ENCODE measurements at places on chromosomes 5 and 9.

GRCh38 chr9:121636341-121636865, 15.0 kb upstream of the DAB2IP start:
- no peak for DNase-seq

GRCh38 chr9:125701351-125701750, 5.7 kb downstream of the MAPKAP1 start:
- DNase-seq = no peak

DNA sequence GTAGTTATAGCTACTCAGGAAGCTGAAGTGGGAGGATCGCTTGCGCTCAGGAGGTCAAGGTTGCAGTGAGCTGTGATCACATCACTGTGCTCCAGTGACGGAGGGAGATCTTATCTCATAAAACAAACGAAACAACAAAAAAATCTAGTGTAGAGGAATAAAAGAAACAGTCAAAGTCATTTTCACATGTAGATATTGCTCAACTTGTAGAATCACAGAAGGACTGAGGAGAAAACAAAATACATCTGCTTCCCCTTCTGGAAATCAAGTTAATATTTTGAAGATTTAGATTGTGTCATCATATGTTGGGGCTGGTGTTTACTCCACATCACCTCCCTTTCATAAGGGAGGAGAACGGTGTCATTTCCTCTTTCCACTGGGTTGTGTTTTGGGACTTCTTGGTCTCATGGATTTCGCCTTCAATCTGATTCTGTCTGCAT, 8.2 kb upstream of the SLC46A2 start:
- no peak for DNase-seq

GRCh38 chr9:6619909-6620308, 25.6 kb downstream of the GLDC start:
- no peak for DNase-seq

- DNase-seq = no peak
Observed at GRCh38 chr5:96293966-96294883, 138.8 kb downstream of the PCSK1 start.

DNA sequence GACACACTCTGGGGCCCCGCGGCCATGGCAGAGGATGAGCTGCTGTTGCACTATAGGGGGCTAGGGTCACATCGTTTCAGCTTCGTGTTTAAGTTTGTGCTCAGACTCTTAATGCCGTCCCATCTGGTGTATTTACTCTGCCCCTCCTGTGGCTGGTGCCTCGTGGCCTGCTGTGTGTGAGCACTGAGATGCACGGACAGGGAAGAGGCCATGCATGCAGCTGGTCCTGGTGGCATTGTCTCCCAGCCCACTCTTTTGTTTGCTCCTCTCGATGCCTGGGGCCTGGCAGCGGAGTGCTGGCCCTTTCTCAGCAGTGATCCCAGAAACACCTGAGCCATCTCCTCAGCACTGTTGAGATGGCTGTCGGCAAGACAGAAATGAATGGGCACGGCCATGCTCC, 30.0 kb upstream of the PHF2 start:
- DNase-seq = no peak

DNA sequence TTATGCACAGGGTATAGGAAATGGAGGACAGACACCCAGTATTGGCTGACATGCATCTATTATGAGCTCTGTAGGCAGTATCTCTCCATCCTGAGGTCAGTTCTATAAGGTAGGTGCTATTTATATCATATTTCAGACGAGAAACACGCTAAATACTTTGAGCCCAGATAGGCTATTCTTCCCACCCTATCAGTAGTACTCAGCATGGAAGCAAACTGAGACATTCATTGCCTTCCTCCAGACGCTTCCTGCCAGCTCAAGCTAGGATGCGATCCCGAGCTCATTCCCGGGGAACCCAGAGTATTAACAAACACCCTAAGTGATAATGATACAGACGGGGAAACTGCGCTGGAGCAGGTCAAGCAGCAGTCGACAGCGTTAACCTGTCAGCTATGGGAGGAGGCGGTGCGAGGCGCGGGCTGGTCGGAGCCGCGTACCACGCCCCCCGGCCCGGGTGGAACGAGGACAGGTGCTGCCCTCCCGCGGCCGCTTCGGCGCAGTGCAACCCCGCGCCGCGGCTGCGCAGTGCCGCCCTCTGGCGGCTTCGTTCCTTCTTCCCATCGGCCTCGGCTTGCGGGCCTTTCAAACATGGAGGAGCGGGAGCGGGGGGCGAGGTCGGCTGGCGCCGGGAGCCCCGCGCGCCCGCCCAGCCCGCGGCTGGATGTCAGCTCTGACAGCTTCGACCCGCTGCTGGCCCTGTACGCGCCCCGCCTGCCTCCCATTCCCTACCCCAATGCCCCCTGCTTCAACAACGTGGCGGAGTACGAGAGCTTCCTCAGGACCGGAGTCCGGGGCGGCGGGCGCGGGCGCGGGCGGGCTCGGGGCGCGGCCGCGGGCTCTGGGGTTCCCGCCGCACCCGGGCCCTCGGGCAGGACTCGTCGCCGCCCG, at the start of gene LSM11:
TSS of gene LSM11 (plus strand) at position 550 of the 888 bp plus-strand sequence. CDS start at position 589, 39 bp downstream.
- DNase-seq = peak; percentile 98

- DNase-seq = no peak
Observed at GRCh38 chr5:128644863-128645262, 106.8 kb upstream of the FBN2 start.

DNA sequence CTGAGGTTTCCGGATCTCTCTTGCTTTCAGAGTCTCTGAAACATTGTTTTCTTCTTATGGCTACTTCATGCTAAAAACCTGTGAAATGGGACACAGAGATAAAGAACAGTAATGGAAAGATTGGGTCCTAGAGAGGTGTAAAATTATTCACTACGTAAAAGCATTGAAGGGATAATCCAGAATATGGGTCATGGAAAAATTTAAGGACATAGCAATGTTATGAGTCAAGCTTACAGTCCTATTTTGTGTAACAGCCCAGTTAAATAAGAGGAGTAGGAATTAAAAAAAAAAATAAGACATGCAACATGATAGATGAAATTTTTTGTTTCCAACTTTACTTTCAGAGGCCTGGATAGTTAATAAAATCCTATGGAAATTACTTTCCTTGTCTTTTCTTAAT, 61.9 kb upstream of the ELL2 start:
- no peak for DNase-seq

- no peak for DNase-seq
Observed at GRCh38 chr5:149775785-149776184, 45.7 kb downstream of the PPARGC1B start.

DNA sequence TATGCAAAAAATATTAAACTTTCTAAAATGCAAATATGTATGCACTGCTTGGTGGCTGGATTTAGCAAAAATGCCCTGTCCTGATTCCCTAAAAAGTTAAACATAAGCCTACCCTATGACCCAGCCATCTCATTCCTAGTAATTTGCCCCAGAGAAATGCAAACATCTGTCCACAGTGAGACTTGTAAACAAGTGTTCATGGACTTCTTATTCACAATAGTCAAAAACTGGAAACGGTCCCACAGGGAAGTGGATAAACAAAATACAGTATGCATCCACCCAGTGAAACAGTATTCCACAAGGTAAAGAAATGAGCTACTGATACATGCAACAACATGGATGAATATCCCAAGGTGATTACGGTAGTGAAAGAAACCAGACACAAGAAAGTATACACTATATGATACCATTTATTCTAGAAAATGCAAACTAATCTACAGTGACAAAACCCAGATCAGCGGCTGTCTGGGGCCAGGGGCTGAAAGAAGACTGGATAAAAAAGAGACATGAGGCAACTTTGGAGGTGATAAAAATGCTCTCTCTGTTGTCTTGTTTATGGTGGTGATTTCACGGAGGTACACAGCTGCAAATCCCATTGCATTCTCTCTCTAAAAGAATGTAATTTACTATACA, 277.3 kb downstream of the GLIS3 start:
- DNase-seq = no peak

- no peak for DNase-seq
Observed at GRCh38 chr9:112274600-112274999, 58.8 kb downstream of the PTBP3 start.

DNA sequence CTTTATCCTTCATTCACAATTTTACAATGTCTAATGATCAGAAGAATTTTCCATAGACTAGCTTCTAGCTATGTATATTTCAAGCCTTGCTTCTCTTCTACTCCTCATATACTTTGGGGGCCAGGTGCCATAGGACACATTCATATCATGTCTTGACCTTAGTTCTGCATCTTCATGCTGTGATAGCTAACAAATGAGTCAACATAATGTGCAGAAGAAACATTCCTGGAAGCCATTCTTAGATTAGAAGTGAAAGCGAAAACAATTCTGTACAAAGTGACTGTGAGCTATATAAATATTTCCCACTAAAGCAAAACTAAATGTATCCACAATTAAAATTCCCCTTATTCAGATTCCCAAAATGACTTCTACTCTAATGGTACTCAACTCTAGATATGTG, 320.2 kb upstream of the NREP start:
- no peak for DNase-seq

DNA sequence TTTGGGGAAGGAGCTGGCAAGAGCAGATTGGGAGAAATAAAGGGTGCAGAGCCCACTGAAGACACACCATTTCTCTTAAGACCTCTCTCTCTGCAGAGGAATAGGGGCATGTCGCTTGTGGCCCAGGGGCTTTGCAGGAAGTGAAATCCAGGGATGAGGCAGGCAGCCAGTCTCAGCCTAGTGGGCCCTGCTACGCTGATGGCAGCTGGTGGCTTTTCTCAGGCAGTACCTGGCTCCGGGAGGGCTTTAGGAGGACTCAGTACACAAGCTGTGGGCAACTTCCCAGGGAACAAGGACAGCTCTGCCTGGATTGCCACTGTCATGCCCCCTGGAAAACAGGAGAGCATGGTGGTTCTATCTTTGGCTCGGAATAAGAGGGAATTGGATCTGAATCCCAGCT, 76.2 kb upstream of the NEURL1B start:
- DNase-seq = no peak

- no peak for DNase-seq
Observed at GRCh38 chr9:130139251-130139650, 33.0 kb upstream of the NCS1 start.

DNA sequence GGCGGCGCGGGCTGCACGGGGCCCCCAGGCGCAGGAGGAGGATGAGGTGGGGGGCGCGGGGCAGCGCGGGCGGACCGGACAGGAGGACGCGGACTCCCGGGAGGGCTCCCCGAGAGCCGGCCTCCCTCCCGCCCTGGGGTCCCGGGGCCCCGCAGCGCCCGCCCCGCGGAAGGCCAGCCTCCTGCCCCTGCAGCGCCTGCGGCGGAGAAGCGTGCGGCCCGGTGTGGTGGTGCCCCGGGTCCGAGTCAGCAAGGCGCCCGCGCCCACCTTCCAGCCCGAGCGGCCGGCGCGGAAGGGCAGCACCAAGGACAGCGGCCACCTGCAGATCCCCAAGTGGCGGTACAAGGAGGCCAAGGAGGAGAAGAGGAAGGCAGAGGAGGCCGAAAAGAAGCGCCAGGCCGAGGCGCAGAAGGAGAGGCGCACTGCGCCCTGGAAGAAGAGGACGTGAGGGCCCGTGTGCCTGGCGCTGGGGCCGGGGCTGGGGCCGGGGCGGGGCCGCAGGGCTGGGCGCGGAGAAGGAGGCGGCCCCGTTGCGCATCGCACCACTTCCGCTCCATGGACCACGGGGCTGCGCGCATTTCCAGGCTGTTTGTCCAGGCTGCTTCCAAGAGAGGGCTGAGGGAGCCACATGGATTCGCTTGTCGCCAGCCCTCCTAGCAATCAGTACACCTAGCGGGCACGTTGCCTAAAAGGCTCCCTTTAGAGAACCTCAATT, 86.0 kb downstream of the ANKRD33B start:
- DNase-seq = peak; percentile 15

- DNase-seq = no peak
Observed at GRCh38 chr5:159050316-159051143, 49.2 kb downstream of the EBF1 start.

GRCh38 chr9:121750715-121751623, 99.5 kb downstream of the DAB2IP start:
- DNase-seq = no peak

DNA sequence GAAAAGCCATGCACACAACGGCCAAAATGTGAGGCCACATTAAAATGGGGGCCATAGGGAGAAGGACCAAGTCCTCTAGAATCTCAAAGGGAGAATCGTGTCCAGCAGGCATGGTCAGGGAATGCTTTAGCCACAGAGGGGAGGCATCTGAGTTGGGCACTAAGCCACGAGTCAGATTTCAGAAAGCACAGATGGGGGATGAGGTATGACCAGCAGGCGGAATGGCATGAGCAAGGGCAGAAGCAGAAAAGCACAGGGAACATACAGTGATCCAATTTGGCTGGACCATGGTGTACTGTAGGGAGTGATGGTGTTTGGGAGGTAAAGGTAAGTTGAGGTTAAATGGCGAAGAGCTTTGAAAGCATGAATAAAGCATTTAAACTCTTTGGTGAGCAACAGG, 214.6 kb downstream of the TLE1 start:
- DNase-seq = no peak

- peak; percentile 16 for DNase-seq
Observed at GRCh38 chr5:151204051-151204450, 19.8 kb downstream of the CCDC69 start.

GRCh38 chr5:68299575-68299974, 84.0 kb downstream of the PIK3R1 start:
- DNase-seq = no peak

DNA sequence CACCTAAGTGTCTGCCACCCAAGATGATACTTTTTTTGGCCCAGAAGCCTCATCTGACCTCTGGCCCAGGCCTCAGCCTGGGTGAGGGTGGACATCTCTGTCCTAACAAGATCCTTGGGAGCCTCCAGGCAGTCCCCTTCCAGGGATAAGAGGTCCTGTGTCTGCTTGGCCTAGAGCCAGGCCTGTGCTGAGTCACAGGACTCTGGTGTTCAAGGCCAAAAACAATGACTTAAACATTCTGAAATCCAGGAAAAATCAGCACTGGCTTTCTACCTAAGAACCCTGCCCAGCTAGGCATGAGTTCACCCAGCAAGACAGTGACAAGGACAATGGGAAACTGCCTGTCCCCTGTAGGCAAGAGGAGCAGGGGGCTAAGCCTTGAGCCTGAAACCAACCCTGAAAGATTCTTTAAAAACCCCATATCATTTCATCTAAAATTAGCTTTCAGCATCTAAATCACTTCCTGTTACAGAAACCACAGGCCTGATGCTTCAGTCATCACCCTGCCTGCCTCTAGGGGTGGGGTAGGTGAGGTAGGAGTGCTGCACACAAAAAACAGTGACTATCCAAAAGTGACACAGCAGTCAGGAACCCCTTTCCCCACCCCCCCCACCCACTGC, 29.9 kb downstream of the CSF2 start:
- peak; percentile 78 for DNase-seq

DNA sequence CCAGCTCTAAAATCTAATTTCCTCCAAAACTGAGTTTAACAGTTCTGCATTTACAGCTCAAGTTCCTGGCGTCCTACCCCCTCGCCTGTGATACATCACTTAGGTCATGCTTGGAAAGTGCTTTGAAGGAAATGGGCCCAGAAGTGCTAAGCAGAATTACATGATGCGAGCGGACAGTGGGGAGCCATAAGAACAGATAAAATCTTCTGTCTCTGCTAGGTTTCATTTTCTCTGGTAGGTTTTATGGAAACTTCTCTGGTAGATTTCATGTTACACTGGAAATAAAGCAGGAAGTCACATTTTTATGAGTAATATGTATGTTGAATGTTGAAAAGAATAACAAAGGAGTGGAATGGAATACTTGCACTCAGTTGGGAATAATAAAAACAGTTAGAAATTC, 138.3 kb downstream of the ZDHHC21 start:
- no peak for DNase-seq
